ENCODE measurements at places on chromosomes 7 and 10.

DNA sequence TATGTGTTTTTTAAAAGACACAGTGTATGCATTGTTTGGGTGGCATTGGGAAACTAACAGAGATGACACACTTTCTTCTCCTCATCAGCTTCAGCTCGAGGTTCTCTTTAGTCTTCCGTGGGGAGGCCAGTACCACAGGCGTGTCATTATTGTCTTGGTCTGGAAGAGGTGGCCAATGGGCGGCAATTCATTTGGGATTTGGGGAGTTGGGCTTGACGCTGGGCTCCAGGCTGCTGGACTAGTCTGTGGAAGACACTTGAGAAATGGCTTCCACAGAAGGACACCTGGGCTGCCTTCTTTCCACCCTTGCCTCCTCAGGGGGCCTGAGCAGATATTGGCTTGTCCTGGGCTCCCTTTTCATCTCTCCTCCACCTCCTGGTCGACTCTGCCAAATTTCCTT lies 192.2 kb downstream of the SH2D4B start:
- DNase-seq: no peak

- DNase-seq: no peak
Measured at GRCh38 chr7:1669954-1670893, at the start of gene ELFN1. ELFN1 (plus strand) TSS chr7:1670277; CDS start chr7:1744597, 74,320 bp downstream.

GRCh38 chr10:89478085-89478738 lies 57.2 kb downstream of the SLC16A12 start:
- no peak for DNase-seq

DNA sequence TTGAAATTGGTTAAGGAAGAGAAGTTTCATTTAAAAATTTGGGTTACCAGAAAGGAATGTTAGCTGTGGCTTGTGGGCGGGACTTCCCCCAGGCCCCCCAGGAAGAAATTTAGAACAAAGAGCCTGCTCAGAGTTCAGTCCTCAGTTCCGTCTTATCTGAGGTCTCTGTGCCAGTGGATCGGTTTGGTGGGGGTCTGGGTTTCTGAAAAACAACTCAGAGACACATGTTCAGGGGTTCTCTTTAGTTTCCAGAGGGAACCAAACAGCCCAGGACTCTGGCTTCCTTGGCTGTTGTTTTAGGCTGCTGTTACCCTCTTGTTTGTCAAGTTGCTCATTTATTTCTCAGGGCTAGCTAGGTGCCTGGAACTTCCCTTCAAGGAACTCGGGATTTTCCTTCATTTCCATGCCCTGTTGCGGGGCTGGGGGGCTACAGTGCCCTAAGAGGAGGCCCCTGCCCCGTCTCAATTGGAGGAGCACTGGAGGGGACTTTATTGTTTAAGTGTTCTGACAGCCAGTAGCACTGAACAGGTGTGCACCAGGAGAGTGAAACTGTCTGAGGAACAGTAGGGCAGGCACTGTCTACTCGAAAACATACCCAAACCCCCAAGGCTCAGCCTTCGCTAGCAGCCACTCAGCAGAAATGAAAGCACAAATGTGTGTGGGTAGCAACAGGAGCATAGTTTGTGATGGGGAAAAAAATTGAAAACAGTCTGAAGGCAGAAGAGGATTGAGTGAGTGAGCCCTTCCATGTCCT lies 59.9 kb downstream of the ALOX5 start:
- DNase-seq: no peak

GRCh38 chr7:112140600-112140999 lies 65.6 kb downstream of the DOCK4 start:
- no peak for DNase-seq

DNA sequence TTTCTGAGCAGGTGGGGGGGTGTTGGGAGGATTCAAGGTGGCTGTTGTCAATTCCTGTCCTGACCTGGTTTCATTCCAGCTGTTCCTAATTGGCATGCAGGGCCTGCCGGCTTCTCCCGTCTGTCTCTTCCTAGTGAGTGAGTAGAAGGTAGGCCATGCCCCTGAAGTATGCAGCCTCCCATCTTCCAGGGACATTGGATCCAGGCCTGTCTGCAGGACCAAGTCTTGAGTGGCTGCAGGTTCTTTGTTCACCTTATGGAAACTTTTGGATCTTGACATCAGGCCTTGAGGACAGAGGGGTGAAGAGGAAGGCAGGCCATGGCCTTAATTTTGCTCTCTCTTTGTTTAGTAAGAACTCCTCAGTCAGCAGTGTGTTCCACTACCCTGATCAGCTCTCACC lies 131.8 kb downstream of the SH2D4B start:
- no peak for DNase-seq

- DNase-seq: no peak
Measured at GRCh38 chr10:82206831-82207230, 331.8 kb downstream of the NRG3 start.

DNA sequence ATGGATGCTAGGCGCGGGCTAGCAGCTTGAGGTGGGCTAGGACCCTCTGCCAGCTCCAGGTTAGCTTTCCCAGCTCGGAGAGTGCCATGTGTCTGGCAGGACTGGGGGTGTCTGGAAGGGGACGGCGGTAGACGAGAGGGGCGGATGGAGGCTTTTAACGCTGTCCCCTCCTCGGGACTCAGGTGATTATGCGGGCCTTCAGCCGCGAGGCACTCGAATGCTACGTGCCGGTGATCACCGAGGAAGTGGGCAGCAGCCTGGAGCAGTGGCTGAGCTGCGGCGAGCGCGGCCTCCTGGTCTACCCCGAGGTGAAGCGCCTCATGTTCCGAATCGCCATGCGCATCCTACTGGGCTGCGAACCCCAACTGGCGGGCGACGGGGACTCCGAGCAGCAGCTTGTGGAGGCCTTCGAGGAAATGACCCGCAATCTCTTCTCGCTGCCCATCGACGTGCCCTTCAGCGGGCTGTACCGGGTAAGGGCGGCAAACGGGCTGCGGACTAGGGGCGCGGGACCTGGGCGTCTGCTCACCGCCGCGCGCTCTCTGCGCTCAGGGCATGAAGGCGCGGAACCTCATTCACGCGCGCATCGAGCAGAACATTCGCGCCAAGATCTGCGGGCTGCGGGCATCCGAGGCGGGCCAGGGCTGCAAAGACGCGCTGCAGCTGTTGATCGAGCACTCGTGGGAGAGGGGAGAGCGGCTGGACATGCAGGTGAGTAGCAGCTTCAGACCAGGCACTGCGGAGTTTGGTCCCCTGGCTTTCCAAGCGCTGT lies 1.1 kb downstream of the CYP26A1 start:
- no peak for DNase-seq

DNA sequence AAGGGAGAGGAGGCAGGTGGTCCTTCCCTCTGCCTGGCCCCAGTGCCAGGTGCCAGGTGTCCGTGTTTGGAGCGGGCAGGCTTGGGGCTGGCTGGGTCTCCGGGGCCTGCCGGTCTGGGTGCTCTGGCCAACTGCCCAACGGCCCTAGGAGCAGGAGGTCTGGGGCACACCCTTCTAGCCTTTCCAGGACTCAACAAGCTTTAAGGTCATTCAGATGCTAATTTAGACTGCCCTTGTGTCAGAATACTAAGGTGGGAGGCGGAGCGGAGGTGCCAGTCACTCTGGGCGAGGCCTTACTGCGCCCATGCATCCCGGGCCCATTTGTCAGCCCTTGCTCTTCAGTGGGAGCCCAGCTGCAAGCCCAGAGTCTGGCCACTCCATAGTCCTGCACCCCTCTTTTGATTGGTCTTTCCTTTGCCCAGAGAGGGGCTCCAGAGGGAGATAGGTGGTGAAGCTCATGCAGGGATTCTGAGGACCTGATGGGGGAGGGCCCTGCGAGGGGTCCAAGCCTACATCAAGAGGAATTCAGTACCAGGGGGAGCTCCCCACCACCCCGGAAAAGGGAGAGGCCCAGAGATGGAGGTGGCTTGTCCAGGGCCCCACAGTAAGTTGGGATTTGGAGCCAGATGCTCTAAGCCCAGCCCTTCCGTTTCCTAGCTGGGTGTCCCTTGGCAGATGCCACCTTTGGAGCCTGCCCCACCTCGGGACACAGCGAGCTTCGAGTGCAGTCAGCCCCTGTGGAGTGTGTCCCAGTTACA lies 1.3 kb downstream of the PGAM2 start:
- DNase-seq: no peak

- DNase-seq: no peak
Measured at GRCh38 chr7:129371487-129371886, 62.7 kb upstream of the STRIP2 start.

DNA sequence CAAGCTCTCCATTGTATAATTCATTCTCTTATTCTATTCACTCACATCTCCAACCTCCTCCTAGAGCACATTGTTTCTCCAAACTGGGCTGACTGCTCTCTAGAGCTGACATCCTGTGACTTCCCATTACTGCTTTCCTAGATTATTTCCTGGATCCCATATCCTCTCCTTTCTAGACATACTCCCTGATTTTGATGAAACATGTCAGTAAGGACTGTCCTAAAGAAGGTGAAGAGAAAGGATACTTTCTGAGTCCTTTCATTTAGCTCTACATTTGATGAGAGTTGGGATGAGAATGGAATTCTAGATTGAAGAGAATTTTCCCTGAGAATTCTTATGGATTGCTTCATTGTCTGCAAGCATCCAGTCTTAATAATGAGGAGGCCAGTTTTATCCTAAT lies 78.8 kb downstream of the CNNM2 start:
- no peak for DNase-seq

GRCh38 chr7:25832929-25833328 lies 319.1 kb upstream of the NFE2L3 start:
- DNase-seq: no peak

- no peak for DNase-seq
Measured at GRCh38 chr7:45036796-45037195, 36.8 kb downstream of the CCM2 start.

DNA sequence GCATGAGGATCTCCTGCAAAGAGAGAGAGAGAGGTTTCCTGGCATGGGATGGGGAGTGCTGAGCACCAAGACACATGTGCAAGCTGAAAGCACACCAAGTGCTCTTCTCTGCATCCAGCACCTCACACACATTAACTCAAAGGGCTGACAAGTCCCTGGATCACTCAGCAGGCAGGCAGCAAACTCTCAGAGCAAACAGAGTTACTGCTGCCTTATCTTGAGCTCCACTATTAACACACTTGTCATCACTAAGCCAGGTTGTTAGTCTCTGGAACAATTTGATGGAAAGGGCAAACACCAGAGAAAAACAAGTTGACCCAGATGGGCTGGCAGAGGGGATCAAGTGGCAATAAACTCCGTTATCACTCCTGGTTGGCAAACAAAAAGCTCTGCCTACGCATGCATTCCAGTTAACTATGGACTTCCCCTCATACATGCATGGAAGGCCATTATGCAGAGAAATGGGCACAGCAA lies 349.9 kb downstream of the KCNMA1 start:
- DNase-seq: no peak

DNA sequence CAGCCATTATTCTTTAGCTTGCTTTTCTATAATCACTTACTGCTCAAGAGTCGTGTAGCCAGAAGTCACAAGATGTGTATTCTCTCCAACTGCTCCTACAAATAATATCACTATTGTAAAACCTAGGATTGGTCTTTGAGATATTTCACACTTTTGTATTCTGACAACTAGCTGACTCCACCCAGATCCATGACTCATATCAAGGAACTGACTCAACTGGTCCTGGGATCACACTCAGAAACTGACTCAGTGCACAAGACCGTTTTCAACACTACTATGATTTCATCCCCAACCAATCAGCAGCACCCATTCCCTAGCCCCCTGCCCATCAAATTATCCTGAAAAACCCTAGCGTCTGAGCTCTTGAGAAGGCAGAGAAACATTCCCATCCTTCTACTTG lies 56.5 kb upstream of the ORC5 start:
- DNase-seq: no peak

- no peak for DNase-seq
Measured at GRCh38 chr10:51010977-51011376, 63.3 kb upstream of the PRKG1 start.

DNA sequence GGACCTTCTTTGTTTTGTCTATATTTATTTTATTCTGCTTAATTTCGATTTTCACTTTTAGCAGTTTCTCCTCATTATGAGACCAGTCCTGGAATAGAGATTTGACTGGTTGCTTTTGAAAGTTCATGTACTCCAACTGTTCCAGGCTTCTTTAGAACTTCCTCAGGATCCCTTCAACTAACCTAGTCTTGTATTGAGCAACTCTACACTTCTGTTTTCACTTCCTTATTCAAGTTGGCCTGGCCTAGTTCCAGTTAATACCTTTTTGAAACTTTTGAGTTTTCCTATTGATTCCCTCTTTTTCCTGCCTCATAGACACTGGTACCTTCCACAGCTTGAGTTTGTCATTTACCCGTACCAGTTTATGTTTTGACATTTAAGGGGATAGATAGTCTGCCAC lies 421.7 kb downstream of the ATRNL1 start:
- DNase-seq: no peak

- no peak for DNase-seq
Measured at GRCh38 chr10:110544958-110545537, 22.4 kb upstream of the SMC3 start.

- DNase-seq: no peak
Measured at GRCh38 chr10:44786286-44786850, 124.8 kb upstream of the TMEM72 start.

DNA sequence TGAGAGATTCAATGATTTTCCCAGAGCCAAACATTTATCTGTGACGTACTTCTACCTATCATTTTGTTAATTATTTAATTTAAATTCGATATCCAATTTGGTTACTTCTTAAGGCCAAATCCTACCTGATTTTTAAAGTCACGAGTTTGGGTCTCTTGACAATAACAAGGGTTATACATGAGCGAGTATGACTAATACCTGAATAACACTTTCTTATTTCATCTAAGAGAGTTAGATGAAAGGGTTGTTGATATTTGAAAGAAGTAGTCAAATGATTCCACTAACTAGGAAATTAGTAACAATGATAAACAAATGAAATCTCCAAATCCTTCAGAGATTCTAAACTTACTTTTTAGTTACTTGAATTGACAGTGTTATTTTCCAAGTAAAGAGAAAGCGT lies 1086.9 kb downstream of the XPNPEP1 start:
- no peak for DNase-seq

DNA sequence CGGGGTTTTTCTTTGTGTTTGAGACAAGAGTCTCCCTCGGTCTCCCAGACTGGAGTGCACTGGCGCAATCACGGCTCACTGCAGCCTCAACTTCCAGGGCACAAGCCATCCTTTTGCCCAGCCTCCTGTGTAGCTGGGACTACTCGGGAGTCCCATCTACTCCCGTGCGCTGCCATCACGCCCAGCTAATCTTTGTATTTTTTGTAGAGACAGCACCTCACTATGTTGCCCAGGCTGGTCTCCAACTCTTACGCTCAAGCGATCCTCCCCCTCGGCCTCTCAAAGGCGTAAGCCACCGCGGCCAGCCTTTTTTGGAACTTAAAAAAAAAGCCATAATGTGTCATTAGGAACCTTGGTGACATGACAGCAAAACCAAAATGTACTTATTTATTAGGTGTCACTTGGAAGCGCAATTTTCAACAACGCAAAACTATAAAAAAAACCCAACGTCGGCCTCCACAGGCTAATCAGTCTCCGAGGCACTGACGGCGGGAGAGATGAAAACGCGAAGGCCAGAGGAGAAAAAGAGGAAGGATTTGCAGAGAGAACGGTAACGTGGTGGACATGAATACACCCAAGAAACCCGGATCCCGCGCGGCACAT lies 911 bp upstream of the HNRNPH3 start:
- no peak for DNase-seq

DNA sequence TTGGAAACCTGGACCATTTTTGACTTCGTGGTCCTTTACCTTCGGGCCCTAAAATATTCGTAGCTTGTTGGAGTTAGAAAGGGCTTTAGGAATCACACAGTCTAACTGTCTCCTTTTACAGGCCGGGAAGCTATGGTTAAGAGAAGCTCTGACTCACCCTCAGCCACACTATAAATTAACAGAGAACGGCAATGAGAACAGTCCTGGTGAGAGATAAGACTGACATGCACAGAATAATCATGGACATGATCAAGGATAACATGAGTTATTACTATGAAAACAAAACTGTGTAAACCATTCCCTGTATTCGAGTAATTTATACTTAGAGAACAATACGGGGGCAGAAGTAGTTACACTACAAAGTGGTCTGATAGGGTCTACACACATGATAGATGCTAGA lies 162.5 kb upstream of the MALRD1 start:
- DNase-seq: no peak

Measured in cortex of kidney (tissue), 1 donor.